ENCODE measurements at places on chromosomes 2 and 18.

GRCh38 chr2:1769703-1770422, 25.5 kb upstream of the PXDN start:
- peak; percentile 52 for DNase-seq

GRCh38 chr2:239519089-239519920, 118.5 kb upstream of the HDAC4 start:
- DNase-seq = peak; percentile 61

- DNase-seq = no peak
Measured at GRCh38 chr2:1751767-1752725, 7.7 kb upstream of the PXDN start.

- peak; percentile 29 for DNase-seq
Measured at GRCh38 chr2:240213476-240214421, 73.3 kb upstream of the OTOS start.

- DNase-seq = no peak
Measured at GRCh38 chr2:64202206-64202845, 58.1 kb upstream of the PELI1 start.

- no peak for DNase-seq
Measured at GRCh38 chr18:62790871-62791772, 75.8 kb downstream of the PHLPP1 start.

DNA sequence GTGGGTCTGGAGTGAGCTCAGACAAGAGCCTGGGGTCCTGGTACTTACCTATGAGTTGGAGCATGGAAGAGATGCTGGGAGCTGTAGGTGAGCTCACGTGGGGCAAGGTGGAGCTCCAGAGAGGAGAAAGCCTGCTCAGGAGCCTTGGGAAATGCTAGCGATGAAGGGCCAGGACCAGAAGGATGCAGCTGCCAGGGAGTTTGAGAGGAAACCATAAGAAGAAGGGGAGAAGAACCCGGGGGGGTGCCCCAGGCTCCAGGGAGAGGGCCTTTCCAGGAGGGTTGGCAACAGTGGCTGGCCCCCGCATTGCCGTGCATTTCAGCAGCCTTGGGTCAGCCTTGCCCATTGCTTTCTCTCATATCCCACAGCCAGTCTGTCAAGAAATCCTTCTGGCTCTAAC, 268.7 kb downstream of the GLI2 start:
- no peak for DNase-seq

- DNase-seq = no peak
Measured at GRCh38 chr2:554444-554843, 122.8 kb downstream of the TMEM18 start.

- DNase-seq = no peak
Measured at GRCh38 chr2:233367586-233367985, 13.3 kb downstream of the DGKD start.

GRCh38 chr2:226308986-226309385, 490.6 kb downstream of the IRS1 start:
- DNase-seq = no peak

GRCh38 chr18:40006634-40007033, 1948.4 kb upstream of the PIK3C3 start:
- no peak for DNase-seq

Data from cerebellum (tissue), 4 donors.